ENCODE measurements at places on chromosomes 5 and 9.

- no peak for DNase-seq
Measured at GRCh38 chr5:117010574-117010973, 436.0 kb upstream of the SEMA6A start.

DNA sequence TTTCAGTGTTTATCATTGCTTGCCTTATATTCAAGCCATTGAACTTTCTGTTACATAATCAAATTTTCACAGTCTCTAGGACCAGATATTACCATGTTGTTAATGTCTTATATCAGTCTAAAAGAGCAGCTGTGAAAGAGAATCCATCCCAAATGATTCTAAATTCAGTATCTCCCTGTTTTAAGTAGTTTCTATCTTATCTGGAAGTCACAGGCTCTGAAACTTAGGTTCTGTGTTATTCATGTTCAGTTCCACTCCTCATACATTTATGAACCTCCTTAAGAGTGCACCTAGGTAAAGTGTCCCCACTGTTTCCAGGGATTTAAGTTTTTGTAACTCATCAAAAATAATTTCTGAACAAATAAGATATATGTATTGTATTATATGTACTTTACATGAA lies 9.7 kb downstream of the LYRM7 start:
- DNase-seq, result no peak

DNA sequence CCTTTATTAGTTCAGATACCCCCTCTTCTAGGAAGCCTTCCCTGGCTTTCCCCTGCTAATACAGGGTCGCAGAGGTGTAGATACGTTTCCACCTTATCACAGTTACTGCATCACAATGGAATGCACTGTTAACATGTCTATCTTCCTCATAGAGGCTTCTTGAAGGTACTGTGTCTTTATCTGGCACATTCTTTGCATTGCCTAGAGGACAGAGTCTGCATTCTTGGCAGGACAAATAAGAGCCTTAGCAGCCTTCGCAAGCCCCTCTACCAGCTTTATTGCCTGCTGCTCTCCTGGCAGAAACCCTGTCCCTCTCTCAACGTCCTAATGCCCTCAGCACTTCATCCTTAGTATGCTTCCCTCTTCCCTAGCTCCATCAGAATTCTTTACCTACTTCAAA lies 31.6 kb downstream of the SLC1A3 start:
- DNase-seq, result no peak

DNA sequence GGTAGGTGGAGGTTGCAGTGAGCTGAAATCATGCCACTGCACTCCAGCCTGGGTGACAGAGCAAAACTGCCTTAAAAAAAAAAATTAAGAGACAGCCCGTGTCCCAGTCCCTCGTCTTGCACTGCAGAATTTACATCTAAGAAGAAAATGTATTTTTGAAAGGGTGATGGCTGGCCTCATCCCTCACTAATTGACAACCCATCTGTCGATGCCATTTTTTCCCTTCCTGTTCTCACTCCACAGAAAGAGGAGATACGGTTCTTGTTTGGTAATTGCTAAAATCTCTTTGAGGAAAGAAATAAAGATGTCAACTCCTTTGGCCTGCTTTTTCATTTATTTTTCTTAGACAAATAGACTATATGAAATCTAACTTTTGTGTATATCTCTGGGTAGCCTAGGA lies 2.4 kb upstream of the LSM11 start:
- no peak for DNase-seq

DNA sequence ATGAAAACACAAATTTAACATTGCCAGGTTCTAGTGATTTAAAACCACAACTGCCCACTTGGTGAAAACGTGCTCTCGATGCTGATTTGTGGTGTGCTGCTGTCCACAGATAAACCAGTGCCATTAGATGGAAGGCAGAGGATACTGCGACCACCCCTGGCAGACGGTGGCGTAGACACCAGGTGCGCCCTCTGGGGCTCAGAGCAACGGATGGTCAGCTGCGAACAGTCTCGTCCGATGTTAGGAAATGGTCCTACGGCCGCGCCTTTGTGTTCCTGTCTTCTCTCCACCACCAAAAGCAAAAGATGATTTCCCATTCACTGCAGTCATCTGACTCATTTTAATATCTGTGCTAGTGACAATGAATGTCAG lies 43.2 kb downstream of the UBE2QL1 start:
- DNase-seq, result no peak

DNA sequence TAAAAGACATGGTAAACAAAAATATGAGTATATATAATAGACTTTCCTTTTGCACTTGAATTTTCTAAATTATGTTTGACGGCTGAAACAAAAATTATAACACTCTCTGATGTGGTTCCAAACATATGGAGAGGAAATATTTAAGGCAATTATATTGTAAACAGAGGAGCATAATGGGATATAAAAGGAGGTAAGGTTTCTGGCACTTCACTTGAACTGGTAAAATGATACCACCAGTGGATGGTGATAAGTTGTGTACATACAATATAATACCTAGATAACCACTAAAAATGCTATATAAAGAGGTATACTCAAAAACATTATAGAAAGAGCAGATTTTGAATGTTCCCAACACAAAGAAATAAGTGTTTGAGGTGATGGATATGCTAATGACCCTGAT lies 192.9 kb upstream of the RAD23B start:
- no peak for DNase-seq

GRCh38 chr5:116764941-116765340 lies 190.3 kb upstream of the SEMA6A start:
- no peak for DNase-seq

- DNase-seq, result no peak
Measured at GRCh38 chr5:109946610-109947009, 256.9 kb downstream of the MAN2A1 start.

- DNase-seq, result no peak
Measured at GRCh38 chr5:33035851-33036527, 324.9 kb downstream of the NPR3 start.

DNA sequence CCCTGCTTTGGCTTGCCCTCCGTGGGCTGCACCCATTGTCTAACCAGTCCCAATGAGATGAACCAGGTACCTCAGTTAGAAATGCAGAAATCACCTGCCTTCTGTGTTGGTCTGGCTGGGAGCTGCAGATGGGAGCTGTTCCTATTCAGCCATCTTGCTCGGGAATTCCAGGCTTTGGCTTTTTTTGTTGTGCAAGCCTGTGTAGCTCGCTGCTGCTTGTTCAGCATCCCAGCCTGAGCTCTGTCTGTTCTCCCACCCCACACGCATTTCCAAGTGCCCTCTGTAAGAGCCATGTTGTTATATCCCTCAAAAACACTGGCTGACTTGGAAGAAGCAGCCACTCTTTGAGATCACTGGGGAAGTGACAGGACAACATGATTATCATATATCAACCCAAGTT lies 101.6 kb upstream of the DPYSL3 start:
- no peak for DNase-seq

GRCh38 chr5:150485693-150486401 lies 22.1 kb upstream of the NDST1 start:
- peak; percentile 19 for DNase-seq

- no peak for DNase-seq
Measured at GRCh38 chr5:943918-944620, 51.4 kb downstream of the TRIP13 start.

- DNase-seq, result no peak
Measured at GRCh38 chr5:174491761-174492350, 232.5 kb upstream of the MSX2 start.

DNA sequence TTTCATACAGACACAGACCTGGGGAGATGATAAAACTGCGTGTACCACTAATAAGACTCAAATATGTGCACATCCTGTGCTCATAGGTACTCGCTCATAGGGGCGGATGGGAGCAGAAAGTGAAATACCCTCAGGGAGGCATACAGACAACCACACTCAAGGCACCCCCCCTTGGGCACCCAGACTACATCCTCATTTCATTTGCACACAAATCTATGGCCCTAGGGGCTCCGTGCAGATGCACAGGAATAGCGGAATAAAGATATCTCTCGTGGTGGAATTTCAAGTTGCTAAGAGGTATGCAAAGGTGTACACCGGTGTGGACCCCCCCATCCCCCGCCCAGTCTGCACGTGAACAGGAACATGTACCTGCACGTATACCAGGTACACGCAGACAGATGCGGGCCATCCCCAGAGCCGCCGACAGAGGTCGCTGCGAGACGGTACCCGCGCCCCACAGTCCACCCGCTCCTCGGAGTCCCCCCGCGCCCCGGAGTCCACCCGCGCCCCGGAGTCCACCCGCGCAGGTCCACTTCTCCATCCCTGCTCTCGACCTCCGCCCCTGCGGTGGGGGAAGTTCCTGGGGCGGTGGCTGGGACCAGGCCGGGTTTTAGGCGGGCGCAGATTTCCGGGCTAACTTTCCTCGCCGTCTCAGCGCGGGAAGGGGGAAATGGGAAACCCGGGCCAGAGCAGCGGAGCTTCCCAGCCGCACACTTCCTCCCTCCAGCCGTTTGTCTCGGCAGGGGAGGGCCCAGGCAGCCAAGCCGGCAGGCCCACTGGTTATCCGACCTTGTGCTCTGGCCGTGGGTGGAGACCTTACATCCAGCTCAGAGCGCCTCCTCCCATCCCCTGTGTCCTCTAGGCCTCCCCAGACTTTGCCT lies 1.0 kb upstream of the IL12B start:
- peak; percentile 82 for DNase-seq

GRCh38 chr5:169385636-169386035 lies 84.7 kb upstream of the SLIT3 start:
- no peak for DNase-seq

GRCh38 chr5:110477911-110478310 lies 248.6 kb downstream of the TMEM232 start:
- no peak for DNase-seq

DNA sequence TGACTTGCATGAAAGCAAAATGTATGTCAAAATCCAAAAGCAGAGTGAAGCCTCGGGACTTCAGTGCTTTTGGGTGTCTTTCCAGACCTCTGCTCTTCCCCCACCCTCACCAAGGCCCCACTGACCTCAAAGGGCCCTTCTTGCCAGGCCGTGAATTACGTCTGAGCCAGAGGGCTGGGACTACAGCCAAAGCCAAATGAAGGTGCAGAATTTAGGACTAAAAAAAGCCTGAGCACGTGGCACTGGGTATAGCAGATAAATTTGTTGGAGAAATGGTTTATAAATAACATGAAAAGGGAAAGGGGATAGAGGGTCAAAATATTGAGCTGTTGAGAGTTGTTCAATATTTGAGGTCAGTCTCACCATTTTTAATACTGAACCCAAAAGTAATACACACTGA lies 163.4 kb downstream of the GHR start:
- no peak for DNase-seq

DNA sequence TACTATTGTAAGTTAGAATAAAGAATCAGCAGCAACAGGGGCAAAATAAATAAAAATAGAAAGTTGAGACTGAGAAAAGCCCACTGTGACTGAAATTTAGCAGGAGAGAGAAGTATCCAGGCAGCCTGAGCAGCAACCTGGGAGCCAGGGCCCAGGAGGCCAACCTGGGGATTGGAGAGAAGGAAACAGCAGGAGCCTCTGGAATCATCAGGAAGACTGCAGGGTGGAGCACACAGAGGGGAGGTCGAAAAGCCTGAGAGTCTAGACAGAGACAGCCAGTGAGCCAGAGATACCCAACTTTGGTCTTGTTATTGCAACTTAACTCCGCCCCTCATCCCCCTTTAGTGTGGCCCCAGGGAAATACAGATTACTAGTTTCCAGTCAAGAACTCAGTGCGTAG lies 98.6 kb downstream of the SLC1A3 start:
- no peak for DNase-seq

GRCh38 chr5:41115281-41115680 lies 44.1 kb upstream of the MROH2B start:
- no peak for DNase-seq

- no peak for DNase-seq
Measured at GRCh38 chr5:178422400-178422775, 167.8 kb downstream of the COL23A1 start.

- DNase-seq, result no peak
Measured at GRCh38 chr5:15376803-15377202, 123.2 kb upstream of the FBXL7 start.

- DNase-seq, result no peak
Measured at GRCh38 chr5:172437445-172438318, 16.6 kb downstream of the SH3PXD2B start.

DNA sequence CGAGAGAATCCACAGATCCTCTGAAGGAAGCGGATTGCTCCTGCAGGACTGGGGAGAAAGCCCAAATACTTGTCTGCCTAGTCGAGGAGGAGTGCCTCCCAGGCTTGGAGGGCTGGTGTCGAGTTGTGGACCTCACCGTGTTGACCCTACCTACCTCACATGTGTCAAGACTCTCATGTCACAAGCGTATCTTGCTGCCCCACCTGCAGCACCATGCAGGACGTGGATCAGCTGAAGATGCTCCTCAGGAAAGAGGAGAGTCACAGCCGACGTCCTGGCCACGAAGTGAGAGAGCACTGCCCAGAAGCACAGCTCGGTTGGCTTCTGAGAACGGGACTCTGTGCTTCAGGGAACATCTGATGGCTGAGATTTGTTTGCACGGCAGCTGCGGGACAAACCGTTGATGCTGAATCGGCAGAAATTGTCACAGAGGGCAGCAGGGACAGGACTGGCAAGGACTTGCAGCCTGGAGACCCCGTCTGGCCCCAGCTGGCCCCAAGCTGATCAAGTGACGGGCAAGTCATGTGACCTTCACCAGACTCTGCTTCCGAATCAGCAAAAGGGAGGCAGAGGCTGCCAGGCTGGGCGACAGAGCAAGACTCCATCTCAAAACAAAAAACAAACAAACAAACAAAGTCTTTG lies 119.1 kb upstream of the ITGA1 start:
- DNase-seq, result no peak

DNA sequence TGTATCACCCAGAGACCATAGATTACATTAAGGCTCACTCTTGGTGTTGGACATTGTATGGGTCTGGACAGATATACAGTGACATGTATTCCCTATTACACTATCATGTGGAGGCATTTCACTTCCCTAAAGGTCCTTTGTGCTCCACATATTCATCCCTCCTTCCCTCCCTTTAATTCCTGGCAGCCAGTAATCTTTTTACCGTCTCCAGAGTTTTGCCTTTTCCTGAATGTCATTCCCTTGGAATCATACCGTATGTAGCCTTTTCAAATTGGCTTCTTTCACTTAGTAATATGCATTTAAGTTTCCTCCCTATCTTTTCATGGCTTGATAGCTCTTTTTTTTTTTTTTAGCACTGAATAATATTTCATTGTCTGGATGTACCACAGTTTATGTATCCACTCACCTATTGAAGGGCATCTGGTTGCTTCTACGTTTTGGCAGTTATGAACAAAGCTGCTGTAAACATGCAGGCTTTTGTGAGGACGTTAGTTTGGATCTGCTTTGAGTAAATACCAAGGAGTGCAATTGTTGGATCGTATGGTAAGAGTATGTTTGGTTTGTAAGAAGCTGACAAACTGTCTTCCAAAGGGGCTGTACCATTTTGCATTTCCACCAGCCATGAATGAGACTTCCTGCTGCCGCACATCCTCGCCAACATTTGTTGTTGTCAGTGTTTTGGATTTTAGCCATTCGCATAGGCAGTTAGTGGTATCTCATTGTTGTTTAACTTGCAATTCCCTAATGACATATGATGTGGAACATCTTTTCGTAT lies 122.1 kb upstream of the SMIM23 start:
- DNase-seq, result no peak

GRCh38 chr5:34847056-34847455 lies 8.1 kb downstream of the TTC23L start:
- DNase-seq, result no peak
